CMK (cell line): ENCODE measurements at places on chromosomes 7 and 10.

DNA sequence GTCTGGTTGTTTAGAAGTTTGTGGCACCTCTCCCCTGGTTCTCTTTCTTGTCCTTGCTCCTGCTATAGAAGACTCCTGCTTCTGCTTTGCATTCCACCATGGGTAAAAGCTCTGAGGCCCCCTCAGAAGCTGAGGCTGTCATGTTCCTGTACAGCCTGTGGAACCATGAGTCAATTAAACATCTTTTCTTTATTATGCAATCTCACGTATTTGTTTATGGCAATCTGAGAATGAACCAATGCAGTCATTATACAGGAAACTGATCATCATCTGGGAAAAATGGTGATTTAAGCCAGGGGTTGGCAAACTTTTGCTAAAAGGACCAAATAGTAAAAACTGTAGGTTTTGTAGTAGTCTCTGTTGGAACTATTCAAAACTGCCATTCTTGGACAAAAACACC, 175.4 kb downstream of the CSTF2T start:
- no peak for DNase-seq

GRCh38 chr7:118870187-118870586, 645.7 kb downstream of the ANKRD7 start:
- DNase-seq: no peak

DNA sequence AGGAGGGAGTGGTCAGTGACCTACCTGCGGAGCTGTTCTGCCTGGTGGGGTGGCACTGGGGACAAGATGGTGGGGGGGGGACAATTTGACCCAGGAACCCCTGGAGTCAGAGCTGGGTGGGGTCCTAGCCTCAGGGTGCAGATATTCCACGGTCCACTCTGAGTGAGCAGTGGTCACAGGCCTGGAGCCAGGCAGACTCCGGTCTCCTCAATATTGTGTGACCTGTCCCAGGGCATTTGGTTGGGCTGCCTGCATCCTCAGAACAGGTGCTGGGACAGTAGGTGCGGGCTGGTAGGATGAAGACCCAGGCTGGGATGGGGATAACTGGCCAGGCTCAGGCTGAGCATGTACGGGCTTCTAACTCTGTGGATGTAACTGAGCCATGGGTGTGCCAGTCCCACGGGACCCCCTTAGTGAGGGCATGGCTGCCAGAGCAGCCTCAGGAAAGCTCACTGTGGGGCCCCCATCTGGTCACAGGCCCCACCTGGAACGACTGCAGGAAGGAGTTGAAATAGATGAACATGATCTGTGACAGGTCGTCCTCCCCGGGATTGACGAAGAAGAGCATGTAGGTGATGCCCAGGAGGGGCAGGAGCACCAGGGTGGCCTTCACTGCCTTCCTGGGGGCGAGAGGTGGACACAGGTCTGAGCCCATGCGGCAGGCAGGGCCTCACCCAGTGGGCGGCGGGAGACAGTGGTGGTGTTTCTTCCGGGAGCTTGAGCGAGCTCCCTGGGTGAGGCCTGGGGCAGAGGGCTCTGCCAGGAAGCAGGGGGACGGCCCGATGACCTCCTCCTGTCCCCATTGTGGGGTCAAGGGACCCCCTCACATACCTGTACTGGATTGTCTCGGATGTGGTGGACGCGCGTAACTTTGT, 26.9 kb downstream of the CRHR2 start:
- DNase-seq: no peak

DNA sequence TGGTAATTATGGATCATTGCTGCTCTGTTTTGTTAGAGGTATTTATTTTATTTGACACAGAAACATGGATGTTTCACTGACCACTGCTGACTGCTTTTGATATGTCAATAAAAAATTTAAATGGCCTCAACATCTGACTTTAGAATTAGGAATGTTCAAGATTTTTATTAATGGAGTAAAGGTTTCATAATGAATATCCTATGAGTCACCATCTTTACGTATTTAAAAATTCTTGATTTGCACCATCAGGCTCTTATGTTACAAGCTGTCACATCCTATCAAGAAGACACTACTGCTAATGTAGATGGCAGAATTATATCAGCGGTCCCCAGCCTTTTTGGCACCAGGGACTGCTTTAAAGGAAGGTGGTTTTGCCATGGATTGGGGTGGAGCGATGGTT, 578.7 kb upstream of the NRP1 start:
- no peak for DNase-seq

GRCh38 chr10:51879238-51879637, 179.8 kb upstream of the CSTF2T start:
- DNase-seq: no peak

GRCh38 chr10:84241185-84241790, at the start of gene LRIT1:
Gene LRIT1, minus strand, starts transcription at chr10:84241546. Its CDS starts 107 bp downstream, at chr10:84241439.
- no peak for DNase-seq

DNA sequence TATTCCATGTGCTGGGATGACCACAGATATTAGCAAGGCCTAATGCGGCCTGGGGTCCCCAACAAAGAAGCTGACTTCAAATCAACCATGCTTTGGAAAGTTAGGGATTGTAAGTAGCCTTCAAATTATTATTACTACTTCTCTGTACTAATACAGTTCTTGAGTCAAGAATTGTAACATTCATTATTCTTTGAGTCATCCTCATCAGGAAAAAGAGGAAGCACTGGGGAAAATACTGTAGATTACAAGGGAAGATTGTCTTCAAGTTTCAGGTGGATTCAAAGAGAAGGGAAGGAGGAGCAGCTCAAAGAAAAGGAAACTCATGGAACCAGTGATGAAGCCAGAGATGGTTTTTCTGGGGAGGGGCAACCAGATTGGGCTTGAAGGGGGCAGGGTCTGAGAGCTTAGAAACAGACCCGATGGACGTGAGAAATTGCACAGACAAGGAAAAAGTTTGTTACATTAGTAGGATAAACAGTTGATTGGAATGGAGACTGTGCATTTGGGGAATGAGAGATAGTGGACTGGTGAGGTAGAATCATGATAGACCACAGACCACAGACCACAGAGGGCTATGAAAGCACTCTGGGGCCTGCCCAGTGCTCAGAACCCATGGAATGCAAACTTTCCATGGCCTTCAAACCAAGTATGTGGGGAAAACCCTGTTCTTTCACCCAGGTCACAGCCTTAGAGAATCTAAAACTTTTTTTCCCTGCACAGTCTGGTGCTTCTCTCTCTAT, 209.9 kb downstream of the ZNF365 start:
- DNase-seq: no peak

- no peak for DNase-seq
Observed at GRCh38 chr7:94239661-94240234, 154.9 kb upstream of the COL1A2 start.

DNA sequence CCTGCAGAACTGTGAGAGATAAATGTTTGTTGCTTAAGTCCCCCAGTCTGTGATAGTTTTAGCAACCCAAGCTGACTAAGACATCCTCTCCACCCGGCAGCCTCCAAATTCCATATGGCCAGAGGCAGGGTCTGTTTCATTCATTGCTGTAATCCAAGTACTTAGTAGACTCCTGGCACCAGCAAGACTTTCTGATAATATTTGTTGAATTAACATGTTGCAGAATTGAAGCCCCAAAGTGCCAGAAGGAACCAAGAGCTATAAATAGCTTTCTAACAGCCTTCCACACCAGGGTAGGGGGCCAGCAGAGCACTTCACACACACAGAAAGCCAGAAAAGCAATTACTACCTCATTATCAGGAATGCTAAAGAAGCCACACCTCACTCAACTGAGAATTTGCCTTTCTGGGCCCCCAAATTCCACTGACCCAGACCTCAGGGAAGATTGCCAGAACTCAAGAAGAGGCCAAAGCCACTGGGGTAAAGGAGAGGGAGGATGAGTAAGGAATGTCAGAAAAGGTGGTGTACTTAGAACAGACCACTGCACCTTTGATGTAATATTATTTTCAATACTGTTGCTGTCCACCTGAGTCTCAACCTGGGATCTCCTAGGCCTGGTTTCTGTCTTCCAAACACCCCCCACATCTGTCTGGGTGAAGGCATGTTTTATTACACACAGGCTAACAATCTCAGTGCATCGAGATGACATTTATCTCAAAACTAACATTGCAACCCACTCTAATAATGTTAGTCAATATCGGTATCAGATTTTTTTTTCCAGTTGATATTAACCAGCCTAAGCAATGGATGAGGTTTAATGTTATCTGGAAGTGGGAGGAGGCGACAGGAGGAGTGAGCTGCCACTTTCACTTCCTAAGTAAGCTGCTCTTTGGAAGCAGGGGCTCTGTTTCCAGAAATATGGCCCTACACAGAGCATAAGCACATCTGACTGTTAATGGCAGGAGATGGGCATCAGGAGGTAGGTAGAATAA, 5.5 kb downstream of the NOD1 start:
- DNase-seq: no peak

DNA sequence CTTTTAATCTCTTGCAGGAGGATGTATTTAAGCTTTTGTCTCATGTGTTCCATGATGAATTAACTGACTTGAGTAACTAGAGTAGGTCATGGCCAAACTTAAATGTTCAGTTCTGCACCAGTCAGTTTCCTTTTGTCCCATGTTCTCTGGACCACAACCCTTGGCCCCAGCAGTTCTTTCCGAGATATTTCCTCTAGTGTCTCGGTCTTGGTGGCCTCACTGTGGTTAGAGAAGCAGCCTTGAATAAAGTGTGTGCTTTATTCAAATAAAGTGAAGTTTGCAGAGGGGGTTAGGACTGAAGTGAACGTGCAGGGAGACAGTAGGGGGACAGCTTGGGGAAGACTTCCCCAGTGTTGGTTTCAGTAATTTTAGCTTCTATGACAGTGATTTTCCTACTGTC, 9.3 kb downstream of the ZNF212 start:
- DNase-seq: no peak

DNA sequence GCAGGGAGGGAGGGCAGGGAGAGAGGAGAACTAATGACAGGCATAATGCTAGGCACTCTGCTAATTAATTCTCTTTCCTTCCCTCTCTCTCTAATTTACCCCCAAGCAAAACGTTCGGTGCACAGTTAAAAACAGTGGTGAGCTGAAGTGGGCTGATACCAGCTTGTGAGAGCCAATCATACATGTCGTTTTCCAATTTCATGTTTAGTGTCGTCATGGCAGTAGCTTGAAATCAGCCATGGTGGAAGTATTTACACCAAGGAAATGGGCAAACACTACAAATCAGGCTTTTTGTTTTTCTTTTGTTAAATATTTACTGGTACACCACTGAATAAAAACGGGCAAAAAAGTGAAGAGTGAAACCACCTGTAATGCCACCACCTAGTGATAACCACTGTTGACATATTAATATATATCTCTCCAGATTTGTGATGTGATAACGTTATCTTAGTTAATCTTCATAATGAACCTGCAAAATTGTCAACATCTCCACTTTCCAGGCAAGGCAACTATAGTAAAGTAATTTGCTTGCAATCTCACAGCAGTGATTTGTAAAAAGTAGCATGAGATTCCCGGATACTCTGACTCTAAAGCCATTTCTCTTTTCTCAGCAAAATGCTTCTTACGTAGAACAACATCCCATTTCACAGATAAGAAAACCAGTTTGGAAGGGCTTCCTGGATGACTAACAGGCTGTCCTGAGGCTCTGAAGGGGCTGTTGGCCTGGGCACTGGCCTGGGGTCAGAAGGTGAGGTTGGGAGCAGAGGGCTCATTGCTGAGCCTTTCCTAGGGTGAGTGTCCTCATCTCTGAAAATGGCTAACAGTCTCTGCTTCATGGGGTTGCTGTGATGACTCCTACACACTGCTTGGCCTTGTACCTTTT, 83.7 kb downstream of the ATXN7L1 start:
- no peak for DNase-seq

DNA sequence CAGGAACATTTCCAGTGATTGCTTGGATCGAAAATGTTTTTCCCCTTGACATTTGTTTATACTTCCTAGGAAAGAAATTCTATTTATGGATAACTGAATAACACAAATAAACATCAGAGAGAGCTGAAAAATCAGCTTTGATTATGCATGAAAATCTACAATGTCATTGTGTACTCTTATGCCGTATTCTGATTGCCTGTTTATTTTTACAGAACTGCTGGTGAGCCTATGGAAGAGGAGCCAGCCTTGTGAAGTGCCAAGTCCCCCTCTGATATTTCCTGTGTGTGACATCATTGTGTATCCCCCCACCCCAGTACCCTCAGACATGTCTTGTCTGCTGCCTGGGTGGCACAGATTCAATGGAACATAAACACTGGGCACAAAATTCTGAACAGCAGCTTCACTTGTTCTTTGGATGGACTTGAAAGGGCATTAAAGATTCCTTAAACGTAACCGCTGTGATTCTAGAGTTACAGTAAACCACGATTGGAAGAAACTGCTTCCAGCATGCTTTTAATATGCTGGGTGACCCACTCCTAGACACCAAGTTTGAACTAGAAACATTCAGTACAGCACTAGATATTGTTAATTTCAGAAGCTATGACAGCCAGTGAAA, 121.5 kb downstream of the TWIST1 start:
- DNase-seq: no peak

DNA sequence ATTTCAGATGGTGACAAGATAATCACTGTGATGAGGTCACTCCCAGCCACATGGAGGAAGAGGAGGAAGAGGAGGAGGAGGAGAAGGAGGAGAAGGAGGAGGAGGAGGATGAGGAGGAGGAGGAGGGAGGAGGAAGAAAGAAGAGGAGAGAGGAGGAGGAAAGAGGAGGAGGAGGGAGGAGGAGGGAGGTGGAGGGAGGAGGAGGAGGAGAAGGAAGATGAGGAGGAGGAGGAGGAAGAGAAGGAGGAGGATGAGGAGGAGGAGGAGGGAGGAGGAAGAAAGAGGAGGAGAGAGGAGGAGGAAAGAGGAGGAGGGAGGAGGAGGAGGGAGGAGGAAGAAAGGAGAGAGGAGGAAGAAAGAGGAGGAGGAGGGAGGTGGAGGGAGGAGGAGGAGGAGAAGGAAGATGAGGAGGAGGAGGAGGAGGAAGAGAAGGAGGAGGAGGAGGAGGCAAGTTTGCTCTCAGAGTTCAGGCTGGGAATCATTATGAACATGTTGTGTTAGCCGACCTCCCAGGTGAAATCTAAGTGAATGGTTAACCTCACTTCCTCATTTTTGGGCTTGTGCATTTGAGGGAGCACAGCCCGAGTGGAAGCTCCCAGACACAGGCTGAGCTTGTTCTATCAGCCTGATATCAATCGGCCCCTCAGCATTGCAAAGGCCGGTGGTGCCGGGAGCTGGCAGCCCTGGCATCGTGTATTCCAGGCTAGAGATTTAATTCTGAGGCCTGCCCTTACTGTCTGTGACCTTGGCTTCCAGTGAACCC, 236.2 kb upstream of the PITRM1 start:
- no peak for DNase-seq

DNA sequence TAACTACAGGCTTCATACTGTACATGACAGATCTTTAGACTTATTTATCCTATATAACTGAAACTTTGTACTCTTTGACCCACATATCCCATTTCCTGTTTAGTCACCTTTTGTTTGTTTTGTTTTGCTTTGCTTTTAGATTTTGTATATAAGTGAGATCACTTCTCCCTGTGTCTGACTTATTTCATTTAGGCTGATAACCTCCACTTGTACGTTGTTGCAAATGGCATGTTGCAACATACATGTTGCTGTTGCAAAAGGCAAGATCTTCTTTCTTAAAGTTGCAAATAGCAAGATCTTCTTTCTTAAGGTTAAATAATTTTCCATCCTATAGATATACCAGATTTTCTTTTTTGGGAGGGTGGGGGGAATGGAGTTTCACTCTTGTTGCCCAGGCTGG, 341.5 kb downstream of the OTUD1 start:
- DNase-seq: no peak

GRCh38 chr10:34480345-34480744, 334.8 kb downstream of the PARD3 start:
- no peak for DNase-seq
